ENCODE measurements at places on chromosomes 1 and 21.

DNA sequence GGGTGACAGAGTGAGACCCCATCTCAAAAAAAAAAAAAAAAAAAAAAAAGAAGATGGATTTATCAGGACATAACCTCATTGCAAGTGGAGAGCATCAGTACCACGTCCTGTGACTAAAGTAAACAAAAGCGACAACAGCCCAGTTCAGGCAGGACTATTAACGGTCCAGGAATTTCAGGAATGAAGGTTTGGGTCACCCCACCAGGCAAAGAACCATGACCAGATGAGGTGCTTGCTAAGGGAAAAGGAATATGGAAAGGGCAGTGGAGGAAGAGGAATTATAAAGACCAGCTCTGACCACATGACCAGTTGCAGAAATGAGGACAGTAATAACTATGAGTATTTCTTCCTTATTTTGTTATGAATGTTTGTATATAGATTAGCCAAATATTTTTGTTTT lies 35.4 kb upstream of the EIF4G3 start:
- no peak for DNase-seq

DNA sequence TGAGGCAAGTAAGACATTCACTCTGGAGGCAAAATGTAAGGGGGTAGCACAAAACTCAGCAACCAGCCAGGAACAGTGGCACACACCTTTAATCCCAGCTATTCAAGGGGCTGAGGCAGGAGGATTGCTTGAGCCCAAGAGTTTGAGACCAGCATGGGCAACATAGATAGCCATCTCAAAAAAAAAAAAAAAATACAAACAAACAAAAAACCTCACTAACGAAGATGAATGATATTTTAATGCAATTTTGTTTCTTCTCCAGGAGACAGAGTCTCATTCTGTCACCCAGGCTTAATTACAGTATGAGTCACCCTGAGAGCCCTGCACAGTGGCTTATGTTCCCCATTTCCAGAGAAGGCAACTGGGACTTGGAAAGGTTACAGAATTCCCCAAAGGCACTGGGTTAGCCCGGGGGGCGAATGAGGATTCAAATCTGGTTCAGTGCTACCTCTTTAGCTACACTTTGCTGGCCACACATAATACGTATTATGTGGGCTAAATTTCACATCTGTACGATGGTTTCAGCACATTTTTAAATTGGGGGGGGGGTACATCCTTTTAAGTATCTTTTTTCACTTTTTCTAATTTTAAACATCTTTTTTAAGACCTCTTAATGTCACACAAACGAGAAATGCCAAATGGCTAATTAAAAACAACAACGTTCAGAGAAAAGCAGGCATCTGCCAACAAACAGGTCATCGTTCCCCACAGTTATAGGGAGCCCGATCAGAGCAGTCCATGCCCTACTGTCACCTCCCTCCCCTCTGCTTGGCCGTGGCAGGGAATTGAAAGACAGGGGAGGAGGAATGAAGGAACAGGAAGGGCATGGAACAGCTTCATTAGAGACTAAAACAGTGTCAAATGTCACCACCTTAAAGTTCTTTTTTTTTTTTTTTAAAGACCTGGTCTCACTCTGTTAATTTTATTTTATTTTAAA lies 3.5 kb downstream of the CELA2A start:
- peak; percentile 90 for DNase-seq

GRCh38 chr1:21037091-21037490 lies 139.6 kb downstream of the EIF4G3 start:
- DNase-seq = no peak

DNA sequence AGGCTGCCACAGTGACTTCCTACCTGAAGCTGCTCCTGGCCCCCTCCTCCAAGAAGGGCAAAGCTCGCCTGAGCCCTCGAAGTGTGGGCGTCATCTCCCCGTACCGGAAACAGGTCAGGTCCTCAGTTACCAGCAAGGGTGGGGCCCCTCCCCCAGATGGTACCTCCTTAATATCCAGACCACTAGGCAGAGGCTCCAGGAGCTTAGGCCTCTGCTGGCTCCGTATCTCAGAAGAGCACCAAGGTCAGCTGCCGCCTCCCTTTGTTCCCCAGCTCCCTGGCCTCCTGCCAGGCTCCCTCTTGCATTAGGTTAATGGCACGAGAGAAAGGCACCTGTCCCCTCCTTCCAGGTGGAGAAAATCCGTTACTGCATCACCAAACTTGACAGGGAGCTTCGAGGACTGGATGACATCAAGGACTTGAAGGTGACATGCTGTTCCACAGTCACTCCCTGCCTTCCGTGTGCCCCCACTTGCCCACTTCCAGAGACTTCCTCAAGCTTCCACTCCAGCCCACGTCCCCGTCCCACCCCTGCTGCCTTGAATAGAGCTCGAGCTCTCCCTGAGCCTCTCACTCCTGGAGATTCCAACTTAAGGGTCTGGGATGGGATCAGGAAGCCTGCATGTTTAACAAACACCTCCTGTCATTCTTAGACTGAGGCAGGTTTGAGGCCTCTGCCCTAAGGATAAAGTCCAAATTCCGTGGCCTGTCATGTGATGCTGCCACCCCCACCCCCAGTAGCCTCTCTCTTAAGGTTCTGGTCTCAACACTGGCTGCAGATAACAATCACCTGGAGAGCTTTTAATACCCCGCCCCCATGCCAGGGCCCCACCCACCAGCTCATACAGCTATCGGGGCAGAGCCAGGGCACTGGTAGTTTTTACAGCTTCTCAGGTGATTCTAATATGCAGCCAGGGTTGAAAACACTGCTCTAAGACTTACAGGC lies 8.3 kb downstream of the RHOC start:
- DNase-seq = no peak

DNA sequence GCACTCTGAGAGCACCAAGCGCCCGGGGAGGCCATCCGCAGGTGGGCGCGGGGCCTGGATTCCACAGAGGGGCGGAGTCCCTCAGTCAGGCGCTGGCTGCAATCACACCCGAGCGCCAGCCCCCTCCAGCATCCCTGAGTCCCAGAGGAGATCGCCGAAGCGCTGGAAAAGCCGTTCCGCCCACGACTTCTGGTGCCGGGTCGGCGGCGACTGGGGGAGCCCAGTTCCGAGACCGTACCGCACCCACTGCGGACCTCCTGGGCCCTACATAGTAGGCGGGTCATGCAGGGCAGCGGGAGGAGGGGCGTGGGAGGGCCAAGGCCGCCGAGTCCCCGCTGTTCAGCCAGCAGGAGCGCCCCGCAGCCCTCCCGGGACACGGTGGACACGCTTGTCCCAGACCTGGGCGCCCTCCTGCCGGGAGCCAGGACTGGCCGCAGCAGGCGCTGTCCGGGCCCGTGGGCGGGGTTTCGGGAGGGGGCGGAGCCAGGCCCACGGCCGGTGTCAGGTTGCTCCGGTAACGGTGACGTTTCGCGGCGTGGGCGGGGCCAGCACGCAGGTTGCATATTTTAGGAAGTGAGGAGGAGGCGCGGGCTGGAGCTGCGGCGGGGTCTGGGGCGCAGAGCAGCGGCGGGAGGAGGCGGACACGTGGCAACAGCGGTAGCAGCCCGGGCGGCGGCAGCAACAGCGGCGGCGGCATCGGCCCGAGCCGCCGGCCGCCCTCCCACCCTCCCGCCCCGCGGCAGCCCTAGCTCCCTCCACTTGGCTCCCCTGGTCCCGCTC lies at the start of gene ATP1A1:
Gene ATP1A1, plus strand, starts transcription at position 594 of the 780 bp plus-strand sequence. CDS start 268 bp downstream, outside the sequence.
- DNase-seq = peak; percentile 93

GRCh38 chr1:61254634-61255357 lies 172.4 kb downstream of the NFIA start:
- peak; percentile 40 for DNase-seq

- no peak for DNase-seq
These were observed 372.1 kb upstream of the PBX1 start for GRCh38 chr1:164186881-164187280.

GRCh38 chr1:234553240-234554188 lies 56.5 kb downstream of the IRF2BP2 start:
- no peak for DNase-seq

- no peak for DNase-seq
These were observed 10.7 kb downstream of the TMEM81 start for GRCh38 chr1:205073511-205073910.

GRCh38 chr1:99919220-99919619 lies 50.6 kb upstream of the SLC35A3 start:
- no peak for DNase-seq

- DNase-seq = peak; percentile 77
These were observed 56.8 kb downstream of the PLD5 start for GRCh38 chr1:242467556-242468145.

Data from SJCRH30 (cell line).